ENCODE measurements at places on chromosomes 16 and 17. TPM values are rescaled to one million over a fixed set of nuclear protein-coding genes. Genes with fewer than 3 reads are reported as not detected.

Gene MMP2
- not detected for total RNA-seq

Gene FTSJ3
- 42.3 TPM for total RNA-seq

Gene NKD1
- total RNA-seq: 0.96 TPM

Gene KRT23
- total RNA-seq: not detected

Gene KRTAP1-4
- not detected for total RNA-seq

Gene SPHK1
- 13.9 TPM for total RNA-seq

Gene ELMO3
- 3.0 TPM for total RNA-seq

Gene DOK4
- total RNA-seq: 19.6 TPM

Gene CNGB1
- not detected for total RNA-seq

Gene BAIAP3
- total RNA-seq: 1.1 TPM

Gene MYH2
- total RNA-seq: not detected

Gene CALB2
- not detected for total RNA-seq

Gene MT1M
- total RNA-seq: 0.91 TPM

Gene PROCA1
- total RNA-seq: 9.6 TPM

Gene CCL8
- total RNA-seq: not detected

Gene GDPD3
- total RNA-seq: 13.9 TPM

Gene FBXO39
- not detected for total RNA-seq

Gene ALDH3A1
- total RNA-seq: 0.34 TPM

Gene DLX3
- total RNA-seq: 0.12 TPM

Gene SRL
- not detected for total RNA-seq

Gene GNG13
- not detected for total RNA-seq

Gene HCRT
- total RNA-seq: not detected

Gene CACNG4
- not detected for total RNA-seq

Gene ZPBP2
- 0.81 TPM for total RNA-seq

Gene MT4
- not detected for total RNA-seq

Gene RAPGEFL1
- 6.6 TPM for total RNA-seq

Gene CPNE7
- 11.4 TPM for total RNA-seq

Gene ACE
- total RNA-seq: 2.5 TPM

Gene SLC22A31
- 1.3 TPM for total RNA-seq

Gene WWOX
- total RNA-seq: 21.5 TPM

Gene RTN4RL1
- 0.21 TPM for total RNA-seq

Gene GPR139
- total RNA-seq: not detected

Gene ZFP3
- total RNA-seq: 3.6 TPM

Gene C16orf89
- not detected for total RNA-seq
